Esophagus muscularis mucosa (tissue), 4 donors: ENCODE measurements at places on chromosomes 16 and 17. TPM values are rescaled to one million over a fixed set of nuclear protein-coding genes. Genes with fewer than 3 reads are reported as not detected.

FSCN2 gene
- 2.4 TPM for total RNA-seq

RDM1 gene
- total RNA-seq, result not detected

C1QBP gene
- 98.0 TPM for total RNA-seq

- DNase-seq, result no peak
Observed at GRCh38 chr16:80739523-80739922, 64.9 kb downstream of the CDYL2 start.

GRCh38 chr16:50396761-50397535 is 28.2 kb upstream of the BRD7 start:
- DNase-seq, result peak; percentile 53

DNA sequence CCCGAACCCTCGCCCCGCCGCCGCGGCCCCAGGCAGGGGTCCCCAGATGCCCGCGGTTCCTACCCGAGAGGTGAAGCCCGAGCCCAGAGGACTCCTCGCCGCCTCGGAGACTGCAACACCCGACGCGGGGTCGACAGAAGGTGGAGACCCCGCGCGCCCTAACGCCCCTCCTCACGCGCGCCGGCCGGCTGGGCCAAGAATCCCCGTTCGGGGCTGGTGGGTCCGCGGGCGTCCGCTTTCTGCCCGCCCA is 515 bp downstream of the SUMO2 start:
- DNase-seq, result no peak

DNA sequence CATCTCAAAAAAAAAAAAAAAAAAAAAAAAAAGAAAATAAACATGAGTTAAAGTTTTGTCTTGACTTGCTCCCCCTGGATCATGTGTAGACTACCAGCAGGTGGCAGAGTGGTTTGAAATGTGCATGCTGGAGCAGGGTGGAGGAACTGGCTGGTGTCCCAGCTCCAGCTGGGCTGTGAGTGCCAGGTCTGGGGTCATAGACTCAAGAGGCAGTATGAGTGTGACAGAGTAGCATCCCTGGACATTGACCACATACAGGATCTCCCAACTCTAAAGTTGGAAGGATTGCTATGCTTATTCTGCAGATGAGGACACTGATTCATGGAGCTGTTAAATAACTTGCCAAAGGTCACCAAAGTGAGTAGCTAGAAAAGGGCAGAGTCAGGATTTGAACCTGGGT is 198.0 kb upstream of the MPHOSPH6 start:
- DNase-seq, result peak; percentile 70

DNA sequence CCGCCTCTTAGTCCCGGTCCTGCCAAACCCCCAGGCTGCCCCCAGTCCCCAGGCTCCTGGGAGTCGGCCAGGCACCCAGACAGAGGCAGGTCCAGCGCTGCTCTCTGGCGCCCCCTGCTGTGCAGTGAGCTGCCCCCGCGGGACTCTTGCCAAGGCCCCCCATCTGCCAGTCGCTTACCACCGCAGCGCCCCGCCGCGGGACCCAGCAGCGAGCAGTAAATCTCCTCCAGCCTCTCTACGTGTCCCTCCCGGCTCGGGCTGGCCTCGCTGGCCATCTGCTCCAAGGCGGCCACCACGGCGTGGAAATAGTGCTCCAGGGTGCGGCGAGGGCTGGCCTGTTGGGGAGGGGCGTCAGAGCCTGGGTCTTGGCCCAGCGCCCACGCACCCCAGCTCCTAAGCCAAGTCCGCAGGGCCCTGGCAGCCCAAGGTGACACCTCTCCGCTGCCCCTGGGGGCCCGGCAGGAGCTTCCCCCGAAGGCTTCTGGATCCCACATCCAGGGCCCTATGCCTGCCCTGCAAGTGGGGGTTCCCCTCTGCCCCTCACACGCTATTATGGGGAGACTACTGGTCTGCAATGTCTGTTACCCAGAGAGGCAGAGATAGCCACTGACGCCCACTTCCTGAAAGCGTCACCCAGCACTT is 33.7 kb upstream of the MFSD6L start:
- DNase-seq, result peak; percentile 57

- DNase-seq, result no peak
Observed at GRCh38 chr16:2341456-2342447, 1.2 kb upstream of the ABCA3 start.
